ENCODE measurements at places on chromosomes 5 and 9.
A peak's percentile ranks its signal among the peaks of the same experiment; 100 is the strongest.

GRCh38 chr9:18114559-18115475 is 359.1 kb upstream of the ADAMTSL1 start:
- no peak for DNase-seq

DNA sequence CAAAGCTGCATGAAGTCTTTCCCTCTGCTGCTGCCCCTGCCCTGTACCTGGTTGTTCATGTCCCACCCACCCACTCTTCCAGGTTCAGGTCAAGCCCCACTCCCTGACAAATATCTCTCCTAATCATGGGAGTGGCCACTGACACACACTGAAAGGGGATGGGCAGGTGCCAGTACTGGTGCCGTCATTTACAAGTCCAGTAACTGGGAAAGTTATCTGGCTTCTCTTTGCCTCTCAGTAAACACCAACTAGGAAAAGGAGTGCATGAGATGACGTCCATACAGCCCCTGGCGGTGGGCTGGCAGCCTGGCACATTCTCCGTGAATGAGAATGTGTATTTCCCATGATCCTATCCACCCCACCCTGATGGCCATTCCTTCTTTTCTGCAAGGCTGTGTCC is 225.2 kb downstream of the FSTL4 start:
- DNase-seq: no peak

DNA sequence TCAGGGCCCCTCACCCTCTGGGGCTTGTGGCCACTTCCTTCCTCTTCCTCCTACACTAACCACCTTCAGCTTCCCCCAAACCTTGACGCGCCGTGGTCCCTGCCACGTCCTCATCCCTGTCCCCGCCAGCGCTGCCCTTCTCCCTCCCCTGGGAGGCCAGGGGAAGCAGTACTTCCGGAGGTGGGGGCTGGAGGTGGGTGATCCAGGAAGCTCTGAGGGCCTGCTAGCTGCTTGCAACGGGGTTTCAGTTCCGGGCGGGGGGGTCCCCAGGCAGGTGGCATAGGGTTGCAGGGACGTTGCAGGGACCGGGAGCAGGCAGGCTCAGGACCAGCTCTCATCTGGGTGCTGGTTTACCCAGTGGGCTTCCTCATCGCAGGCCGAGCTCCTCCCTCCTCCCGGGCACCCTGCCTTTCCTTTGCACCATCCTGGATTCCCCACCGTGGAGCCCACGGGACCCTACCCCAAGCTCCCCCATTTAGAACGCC is 70.0 kb downstream of the RXRA start:
- no peak for DNase-seq

GRCh38 chr5:133368916-133369783 is 243.2 kb downstream of the FSTL4 start:
- DNase-seq: no peak

DNA sequence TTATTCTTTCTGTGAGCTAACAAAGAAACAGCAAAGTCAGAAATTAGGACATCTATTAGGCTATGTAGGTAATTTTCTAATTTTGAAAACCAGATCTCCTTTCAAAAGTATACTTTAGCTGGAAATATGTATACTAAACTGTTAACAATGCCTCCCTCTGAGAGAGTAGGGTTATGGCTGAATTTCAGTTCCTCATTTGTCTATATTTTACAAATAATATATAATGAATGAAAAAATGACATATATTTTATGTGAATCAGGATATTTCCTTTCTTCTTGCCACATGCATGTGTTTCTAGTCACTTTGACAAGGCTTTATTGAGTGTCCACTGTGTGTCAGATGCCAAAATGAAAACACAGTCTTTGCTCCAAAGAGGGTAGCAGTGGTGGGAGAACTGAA is 15.4 kb downstream of the HACD4 start:
- no peak for DNase-seq

DNA sequence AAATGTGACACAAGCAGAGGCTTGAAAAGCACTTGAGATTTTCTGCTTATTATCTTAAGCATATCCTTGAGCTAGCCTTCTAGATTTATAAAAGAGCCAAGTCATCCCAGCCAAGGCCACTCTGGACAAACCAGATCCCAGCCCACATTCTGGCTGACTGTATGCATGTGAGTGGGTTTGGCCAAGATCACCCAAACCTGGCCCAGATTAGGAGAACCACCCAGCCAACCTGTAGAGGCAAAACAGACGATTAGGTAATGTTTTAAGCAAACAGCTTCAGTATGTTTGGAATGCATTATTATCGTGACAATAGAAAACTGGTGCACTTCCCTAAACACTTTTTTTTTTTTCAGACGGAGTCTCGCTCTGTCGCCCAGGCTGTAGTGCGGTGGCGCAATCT is 151.9 kb downstream of the SPATA31D1 start:
- DNase-seq: no peak

DNA sequence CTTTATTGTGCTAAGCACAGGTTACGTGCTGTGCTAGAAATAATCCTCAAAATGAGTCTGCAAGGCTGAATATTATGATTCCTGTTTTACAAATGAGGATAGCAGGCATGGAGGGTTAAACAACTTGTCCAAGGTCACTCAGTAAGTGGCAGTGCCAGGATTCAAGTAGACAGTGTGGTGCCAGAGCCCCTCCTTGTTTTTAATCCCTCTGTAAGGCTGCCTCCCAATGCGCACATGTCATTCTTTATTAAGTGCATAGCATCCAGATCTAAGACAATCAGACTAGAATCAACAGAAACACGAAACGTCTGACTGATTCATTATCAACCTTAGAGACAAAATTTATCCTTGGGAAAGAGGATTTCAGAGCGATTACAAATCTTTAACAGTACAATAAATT is 199.6 kb downstream of the SMARCA2 start:
- no peak for DNase-seq

DNA sequence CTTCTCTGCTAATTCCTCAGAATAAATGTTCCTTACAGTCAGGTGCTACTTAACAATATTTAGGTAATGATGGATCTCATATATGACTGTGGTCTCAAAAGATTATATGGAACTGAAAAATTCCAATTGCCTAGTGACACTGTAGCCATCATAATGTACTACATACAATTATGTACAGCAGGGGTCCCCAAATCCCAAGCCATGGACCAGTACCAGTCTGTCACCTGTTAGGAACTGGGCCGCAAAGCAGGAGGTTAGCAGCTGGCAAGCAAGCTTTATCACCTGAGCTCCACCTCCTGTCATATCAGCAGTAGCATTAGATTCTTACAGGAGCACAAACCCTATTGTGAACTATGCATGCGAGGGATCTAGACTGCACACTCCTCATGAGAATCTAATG is 69.6 kb downstream of the NR2F1-AS1 start:
- no peak for DNase-seq

DNA sequence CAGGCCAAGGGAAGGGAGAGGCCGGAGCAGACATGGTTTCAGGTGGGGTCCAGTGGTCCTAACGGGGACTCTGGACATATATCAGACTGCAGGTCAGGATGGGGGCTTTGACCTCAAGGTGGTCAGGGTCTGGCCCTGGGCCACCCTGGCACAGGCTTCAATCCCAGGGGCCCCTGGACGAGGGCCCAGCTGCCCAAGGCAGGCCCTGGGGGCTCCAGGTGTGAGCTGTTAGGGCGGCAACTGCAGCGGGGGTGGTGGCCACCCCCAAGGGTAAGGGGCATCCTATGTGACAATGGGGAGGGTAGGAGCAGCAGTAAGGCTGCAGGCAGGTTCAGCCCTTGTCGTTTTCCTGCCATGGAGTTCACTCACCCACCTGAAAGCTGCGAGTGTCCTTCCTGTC is 45.4 kb upstream of the CLPTM1L start:
- DNase-seq: no peak

DNA sequence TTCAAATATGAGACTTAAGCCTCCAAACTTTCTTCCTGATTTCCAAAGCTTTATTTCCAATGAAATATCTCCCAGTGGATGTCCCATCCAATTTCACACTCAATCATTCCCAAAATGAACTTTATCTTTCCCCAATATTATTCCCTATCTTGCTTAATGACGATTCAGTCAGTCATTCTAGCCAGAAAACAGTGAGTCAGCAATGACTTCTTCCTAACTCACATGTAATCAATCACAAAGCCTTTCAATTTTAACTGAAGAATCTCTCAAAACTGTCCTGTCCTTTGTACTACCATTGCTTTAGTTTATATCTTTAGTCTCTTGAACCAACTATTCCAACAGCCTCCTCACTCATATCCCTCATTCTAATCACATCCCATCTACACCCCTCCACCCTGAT is 34.9 kb downstream of the NSA2 start:
- DNase-seq: peak; percentile 60

GRCh38 chr9:135073741-135074305 is 13.6 kb upstream of the OLFM1 start:
- DNase-seq: no peak

- DNase-seq: no peak
These were observed 53.7 kb downstream of the SYK start for GRCh38 chr9:90855208-90855902.

GRCh38 chr9:124766815-124767554 is 4.1 kb downstream of the NR6A1 start:
- peak; percentile 35 for DNase-seq

DNA sequence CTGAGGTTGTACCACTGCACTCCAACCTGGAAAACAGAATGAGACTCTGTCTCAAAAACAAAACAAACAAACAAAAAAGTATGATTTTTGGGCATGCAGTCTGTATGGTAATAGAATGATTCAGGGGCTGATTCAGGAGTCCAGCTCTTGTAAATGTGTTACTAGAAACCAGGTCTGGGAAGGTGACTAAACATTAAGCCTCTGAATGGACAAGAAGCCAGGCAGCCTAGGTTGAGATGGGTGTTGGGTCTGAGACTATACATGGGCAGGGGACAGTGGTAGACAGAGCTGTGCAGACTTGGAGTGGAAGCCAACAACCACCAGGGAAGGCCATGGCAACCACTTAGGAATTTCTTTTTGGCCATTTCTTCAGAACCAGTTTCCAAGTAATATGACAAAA is 64.9 kb upstream of the TLE1 start:
- no peak for DNase-seq

- no peak for DNase-seq
These were observed 6.1 kb downstream of the TNC start for GRCh38 chr9:115111874-115112273.

DNA sequence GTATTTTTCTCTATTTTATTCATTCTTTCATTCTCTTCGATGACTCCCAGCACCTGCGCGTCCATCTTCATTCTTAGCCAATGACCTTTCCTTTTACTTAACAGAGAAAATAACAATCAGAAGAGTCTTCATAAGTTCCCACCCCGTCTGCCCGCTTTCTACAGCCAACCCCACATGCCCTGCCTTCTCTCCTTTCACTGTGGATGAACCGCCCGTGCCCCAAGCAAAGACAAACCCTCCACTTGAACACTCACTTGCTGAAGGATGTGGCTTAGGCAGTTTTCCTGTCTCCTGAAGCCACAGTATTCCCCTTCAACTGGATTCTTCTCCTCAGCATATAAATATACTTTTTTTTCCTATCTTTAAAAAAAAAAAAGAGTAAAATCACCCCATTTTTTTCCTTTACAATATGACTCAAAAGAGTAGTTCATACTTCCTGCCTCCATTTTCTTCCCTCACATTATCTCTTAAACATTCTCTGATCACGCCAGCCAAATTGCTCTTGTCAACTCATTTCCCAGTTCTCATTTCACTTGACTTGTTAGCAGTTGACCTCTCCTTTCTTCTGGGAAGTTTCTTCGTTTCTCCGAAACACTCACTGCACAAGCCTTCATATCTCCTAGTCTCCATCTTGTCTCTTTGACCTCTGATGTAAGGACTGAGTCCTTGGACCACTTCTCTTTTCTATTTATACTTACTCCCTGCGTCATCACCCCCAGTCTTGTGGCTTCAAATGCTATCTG is 11.1 kb downstream of the NIPSNAP3B start:
- DNase-seq: no peak

DNA sequence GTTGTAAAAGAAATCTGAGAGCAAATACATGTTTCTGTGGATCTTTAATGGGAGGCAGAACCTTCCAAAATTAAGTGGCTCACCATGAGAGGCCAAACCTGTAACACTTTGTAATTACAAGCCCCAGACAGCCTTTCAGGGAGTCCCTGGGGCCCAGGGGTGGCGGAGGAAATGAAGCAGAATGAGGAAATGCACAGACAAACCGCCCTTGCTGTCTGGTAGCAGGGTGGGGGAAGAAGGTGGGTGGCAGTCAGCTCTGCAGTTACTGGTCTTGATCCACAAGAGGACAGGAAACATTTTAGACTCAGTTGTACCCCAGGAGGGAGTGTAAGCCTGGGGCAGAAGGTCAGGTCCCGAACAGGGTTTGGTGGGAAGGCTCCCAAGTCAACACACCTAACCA is 6.5 kb downstream of the ARL14EPL start:
- DNase-seq: no peak

GRCh38 chr5:122607818-122608217 is 167.1 kb upstream of the SNX2 start:
- no peak for DNase-seq

DNA sequence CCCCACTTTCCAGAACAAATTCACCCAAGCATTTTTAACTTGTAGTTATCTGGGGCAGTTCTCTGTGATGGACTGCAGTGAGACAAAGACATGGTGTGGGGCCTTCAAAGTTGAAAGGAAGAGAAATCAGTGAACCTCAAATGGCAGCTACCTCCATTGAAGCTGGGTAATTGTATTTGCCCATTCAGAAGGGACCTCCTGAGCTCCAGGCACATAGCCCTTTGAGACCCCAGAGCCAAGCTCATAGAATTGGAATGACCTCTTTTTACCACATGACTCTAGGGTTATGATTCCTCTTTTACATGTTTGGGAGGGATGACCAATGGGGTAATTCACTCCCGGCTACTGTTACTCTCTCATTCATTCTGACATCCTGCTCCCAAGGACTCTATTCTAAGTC is 368.4 kb upstream of the ITGA1 start:
- no peak for DNase-seq

DNA sequence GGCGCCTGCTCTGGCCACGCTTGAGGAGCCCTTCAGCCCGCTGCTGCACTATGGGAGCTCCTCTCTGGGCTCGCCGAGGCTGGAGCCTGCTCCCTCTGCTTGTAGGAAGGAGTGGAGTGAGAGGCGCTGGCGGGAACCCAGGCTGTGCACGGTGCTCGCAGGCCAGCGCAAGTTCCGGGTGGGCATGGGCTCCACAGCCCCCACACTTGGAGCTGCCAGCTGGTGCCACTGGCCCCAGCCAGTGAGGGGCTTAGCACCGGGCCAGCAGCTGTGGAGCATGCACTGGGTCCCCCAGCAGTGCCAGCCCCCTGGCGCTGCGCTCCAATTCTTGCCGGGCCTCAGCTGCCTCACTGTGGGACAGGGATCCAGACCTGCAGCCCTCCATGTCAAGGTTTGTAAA is 122.1 kb upstream of the CD180 start:
- DNase-seq: no peak

DNA sequence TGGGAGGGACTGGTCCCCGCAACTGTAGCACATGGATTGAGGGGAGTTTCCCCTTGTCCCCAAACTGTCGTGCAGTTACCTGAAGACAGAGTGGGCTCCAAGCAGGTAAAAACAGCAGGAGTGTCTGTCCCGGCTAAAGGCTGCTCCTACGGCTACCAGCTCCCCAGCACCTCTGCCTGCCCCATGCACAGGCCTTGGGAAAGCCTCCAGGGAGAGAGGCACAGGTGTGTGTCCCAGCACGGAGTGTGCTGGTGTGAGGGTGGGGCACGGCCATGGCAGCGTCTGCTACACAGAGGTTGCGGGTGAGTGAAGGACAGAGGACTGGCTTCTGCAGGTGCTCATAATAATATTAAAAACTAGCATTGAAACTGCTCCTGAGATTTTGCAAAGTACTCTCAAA is 30.4 kb downstream of the STC2 start:
- no peak for DNase-seq

All from ELR (cell line).